ENCODE measurements at places on chromosomes 7 and 10.

DNA sequence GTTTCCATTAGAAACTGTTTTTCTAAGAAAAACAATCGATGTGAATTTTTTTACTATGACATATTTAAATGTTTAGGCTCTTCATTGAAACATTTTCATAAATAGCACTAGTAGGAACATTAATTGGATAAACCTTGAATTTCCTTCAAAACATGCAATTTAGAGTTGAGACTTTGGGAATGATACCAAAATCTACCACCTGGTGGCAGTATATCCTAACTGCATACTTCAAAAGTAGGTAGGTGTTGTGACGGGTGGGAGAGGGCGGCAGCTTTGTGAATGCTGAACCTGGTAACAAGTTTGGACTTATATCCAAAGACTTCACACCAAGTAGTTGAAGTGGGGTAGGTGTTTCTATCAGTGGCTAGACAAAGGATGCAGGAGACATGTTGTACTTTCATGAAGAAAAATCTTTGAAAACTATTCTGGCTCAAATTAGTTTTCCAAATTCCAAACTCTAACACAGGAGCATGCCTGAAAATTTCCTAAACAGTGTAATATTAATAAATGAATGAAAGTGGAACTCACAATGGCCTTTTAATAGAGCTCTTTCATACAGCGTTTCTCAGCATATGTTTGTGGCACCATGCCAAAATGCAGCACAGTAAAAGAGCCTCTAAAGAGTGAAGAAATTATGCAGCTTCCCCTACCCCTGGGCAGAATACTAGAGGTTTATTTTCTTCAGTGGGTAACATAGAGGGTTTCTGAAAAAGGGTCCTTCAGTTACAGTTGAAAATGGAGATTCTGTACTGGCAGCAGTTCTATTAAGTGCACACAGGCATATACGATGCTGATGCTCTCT is 201.0 kb upstream of the TPK1 start:
- DNase-seq, result peak; percentile 18

- DNase-seq, result no peak
Measured at GRCh38 chr7:24464861-24465260, 108.4 kb upstream of the PALS2 start.

DNA sequence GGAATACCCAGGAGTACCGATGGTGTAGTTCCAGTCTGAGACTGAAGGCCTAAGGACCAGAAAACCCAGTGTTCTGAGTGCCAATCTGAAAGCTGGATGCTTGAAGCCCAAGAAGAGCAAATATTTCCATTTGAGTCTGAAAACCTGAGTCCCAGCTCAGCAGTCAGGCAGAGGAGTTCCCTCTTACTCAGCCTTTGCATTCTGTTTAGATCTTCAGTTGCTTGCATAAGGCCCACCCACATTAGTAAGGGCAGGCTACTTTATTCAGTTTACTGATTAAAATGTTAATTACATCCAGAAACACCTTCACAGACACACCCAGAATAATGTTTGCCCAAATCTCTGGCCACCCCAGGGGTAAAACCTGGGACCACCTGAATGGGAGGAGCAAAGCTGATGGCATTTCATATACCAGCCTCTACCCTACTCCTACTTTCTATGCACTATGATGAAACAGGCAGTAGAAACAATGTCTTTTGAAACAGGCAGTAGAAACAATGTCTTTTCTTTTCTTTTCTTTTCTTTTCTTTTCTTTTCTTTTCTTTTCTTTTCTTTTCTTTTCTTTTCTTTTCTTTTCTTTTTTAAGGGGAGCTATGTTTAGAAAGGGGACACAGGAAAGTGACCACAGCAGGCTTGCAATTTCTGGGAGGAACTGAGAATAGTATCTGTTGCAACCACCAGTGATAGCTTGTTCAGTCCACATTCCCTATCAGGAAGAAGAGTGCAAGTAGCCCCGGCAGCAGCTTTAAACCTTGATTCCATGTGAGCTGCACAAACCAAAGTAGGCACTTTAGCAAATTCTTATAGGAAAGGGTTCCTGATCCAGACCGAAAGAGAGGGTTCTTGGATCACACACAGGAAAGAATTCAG is 30.6 kb downstream of the FAM237B start:
- DNase-seq, result no peak

DNA sequence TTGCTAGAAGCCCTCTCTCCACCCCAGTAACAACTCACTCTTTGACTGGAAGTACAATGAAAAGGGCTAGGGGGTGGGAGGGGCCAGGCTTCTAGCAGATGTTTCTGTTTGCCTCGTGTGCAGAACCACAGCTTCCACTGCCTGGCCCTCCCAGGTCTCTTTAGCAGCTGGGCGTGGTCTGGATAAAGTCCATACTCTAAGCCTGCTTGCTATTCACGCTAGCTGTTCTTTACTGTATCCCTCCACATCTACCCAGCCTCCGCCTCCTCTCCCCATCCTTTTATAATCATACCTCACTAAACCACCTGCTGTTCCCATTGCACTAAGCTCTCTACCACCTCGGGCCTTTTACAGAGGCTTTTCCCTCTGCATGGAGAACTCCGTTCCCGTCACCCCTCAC is 288.8 kb downstream of the CAMK1D start:
- DNase-seq, result no peak

DNA sequence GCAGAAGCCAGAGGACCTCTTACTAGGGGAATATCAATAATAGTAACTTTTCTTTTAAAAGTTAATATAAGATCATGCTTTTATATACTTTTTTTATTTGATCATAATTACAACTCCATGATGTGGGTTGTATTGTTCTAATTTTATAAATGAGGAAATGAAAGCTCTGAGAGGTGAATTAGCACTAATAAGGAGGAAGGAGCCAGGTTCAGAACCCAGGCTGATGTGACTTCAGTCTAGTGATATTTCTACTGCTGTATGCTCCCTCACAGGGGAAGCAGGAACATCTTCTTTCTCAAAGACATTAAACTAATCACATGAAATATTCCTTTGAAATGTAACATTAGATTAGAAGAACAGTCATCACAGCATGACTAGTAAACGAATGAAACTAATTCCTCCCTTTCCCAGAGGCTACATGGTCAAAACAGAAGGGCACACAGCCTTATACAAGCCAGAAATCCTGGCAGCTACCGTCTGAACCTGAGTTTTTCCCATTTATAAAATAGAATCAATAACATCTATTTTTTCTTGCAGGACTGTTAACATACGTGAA is 81.4 kb upstream of the GJD4 start:
- no peak for DNase-seq

DNA sequence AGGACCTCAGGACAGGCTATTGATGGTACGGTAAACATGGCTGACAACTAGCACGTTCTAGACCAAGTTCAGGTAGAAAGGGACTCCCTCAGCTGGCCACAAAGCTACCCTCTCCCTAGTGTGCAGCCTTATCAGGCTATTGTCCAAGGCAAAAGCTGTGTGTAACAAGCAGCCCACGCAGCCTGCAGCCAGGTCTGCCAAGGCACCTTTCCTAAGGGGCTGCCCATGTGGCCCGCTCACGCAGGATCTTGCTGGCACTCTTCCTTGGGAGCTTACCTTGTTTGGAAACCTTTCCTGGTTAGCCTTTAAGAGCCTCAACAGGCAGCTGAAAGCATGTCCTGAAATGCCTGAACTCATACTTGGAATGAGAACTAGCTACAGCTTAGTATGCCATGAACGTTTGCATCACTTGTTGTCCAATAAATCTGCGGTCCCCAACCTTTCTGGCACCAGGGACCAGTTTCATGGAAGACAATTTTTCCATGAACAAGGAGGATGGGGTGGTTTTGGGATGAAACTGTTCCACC is 51.7 kb downstream of the SYPL1 start:
- DNase-seq, result no peak

DNA sequence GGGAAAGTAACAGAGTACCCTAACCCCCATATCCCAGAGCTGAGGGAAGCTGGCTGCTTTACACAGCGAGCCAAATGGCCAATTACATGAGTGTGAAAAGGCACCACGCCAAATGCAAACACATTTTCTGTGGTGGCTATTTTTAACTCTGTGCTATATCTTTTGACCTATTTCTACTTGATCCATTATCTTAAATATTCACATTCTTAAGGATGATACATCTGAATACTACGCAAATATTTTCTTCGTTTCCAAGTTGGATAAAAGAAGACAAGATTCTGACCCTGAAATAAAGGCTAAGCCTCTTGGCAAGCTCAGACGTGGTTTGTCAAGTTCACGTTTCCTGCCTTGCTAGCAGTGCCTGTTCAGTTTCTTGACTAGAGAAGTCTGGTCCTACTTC is 146.7 kb upstream of the TMEM196 start:
- DNase-seq, result no peak

- DNase-seq, result no peak
Measured at GRCh38 chr7:209906-210305, 17.5 kb downstream of the FAM20C start.

DNA sequence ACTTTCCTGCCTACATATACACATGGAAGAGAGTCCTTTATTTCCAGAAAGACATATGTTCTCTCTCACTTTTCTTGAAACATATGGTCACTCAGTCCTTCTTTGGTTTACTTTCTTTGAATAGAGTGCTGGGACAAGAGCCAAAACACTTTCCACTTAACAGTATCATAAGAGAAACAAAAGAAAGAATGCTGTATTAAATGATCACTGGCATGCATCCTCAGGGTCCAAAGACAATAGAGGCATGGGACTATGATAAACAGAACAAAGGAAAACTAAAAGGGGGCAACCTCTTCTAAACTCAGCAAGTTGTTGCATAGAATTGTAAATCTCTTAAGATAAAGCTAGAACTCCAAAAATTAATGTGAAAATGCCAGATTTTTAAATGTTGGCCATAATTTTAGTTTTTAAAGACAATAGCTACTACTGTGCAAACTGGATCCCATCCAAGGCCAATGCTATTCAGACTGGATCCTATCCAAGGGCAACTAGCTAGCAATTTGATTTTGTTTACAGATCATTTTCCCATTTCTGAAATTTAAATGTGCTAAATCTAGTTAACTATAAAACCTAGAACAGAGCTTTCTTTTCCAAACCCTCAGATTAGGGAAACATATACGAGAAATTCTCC is 687.5 kb downstream of the SORCS3 start:
- no peak for DNase-seq

DNA sequence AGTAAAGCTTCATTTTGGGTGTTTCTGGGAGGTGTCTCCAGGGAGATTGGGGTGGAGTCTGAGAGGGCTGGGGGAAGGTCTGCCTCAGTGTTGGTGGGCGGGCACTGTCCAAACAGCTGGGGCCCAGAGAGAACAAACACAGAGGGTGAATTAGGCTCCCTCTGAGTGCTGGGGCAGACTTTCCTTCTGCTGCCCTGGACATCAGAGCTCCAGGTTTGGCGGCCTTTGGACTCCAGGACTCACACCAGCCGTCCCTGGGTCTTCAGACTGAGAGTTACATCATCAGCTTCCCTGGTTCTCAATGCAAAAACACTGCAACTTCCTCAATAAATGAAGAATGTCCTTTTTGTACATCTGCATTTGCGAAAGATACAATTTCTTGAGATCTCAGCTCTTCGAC is 427.4 kb downstream of the PTPRN2 start:
- DNase-seq, result no peak

- DNase-seq, result no peak
Measured at GRCh38 chr10:33813871-33814270, 479.4 kb upstream of the NRP1 start.

GRCh38 chr7:1928645-1929348 is 258.7 kb downstream of the ELFN1 start:
- DNase-seq, result no peak

- DNase-seq, result no peak
Measured at GRCh38 chr7:120794106-120794729, 63.7 kb downstream of the TSPAN12 start.

- DNase-seq, result no peak
Measured at GRCh38 chr10:90858461-90858968, 676 bp upstream of the HTR7 start.

GRCh38 chr10:98041352-98042043 is 11.1 kb upstream of the CRTAC1 start:
- no peak for DNase-seq

DNA sequence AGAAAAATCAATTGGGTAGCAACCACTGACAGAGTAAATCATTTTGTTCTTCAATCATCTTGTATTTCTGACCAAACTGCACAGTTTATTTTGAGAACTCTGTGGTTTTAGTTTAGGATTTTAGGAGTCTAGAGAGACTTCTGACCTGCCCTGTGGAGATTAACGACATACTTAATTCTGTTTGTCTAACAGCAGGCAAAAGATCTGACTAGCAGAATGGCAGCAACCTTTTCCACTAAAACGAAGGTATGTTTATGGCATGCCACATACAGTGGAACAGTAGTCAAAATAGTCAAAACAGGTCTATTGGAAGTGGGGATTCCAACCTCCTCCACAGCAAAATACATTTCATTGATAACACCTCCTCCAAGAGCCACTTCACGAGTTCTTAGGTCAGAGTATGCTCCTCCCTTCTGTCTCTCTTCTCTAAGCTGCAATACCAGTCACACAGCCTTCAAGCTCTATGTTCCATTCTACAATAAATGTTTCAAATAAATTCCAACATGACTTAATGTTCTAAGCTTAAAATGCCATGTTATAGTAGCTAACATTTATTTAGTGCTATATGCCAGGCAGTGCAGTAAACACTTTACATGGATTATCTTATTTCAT is 34.4 kb downstream of the NRCAM start:
- no peak for DNase-seq

All from central memory CD4-positive, alpha-beta T cell (primary cell).